Cortex of kidney (tissue), 1 donor: ENCODE measurements at places on chromosomes 1 and 21.
A peak's percentile ranks its signal among the peaks of the same experiment; 100 is the strongest.

GRCh38 chr1:210400043-210400840, 71.5 kb downstream of the HHAT start:
- DNase-seq, result no peak

- no peak for DNase-seq
These were observed 2.1 kb downstream of the COL6A2 start for GRCh38 chr21:46100020-46100419.

- DNase-seq, result no peak
These were observed 67.8 kb downstream of the SIK1 start for GRCh38 chr21:43358940-43359822.

DNA sequence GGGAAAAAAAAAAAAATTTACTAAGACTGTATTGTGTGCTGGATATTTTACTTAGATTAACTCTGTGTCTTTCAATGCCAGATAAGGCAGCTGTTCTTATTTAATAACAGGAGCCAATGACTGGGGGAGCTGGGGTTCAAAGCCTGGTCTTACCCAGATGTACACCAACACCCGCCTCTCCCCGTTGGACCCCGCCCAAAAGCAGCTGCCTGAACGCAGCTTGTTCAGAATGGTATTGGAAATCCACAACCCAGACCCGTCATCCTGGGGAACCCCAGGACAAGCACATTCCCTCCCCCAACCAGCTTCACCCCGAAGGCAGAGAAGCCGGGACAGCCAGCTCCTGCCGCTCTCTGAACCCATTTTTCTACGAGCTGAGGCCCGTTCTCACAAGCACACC, 113.6 kb upstream of the TMPRSS2 start:
- DNase-seq, result no peak

DNA sequence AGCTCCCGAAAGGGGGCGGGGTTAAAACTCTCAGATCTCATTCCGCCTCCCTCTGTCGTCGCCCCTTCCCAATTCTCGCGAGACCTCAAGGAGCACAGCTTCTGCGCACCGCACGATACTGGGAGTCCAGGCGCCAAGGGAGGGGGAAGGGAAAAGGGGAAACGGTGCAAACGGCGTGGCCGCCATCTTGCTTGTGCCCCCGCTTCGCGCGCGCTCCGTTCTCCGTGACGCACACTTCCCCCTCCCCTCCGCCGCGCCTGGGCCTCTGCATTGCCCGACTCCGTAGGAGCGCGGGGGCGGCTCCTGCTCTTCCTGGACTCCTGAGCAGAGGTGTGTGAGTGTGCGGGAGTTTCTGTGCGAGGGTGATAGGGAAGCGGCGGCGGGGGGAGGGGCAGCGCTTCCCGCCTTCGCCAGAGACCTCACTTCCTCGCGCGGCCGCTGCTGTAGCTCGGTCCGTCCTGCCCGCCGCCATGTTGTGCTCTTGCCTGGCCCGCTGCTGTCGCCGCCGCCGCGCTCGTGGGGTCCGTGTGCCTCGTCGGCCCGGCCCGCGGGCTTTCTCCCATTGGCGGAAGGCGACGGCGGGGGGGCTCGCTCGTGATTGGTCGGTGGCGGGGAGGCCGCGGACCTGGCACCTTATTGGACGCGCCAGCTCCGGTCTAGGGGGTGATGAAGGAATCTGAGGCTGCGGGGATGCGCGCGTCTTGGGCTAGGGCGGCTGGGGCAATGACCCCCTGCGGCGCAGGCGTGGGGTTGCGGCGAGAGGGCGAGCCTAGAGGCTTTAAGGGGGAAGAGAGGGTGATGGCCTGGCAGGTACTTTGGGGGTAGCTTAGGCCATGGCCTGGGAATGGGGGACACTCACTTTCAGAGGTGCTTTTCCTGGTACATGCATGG, at the start of gene NFYC:
NFYC (plus strand) TSS at position 167 of the 891 bp plus-strand sequence. CDS start 47,140 bp downstream, outside the sequence.
- DNase-seq, result peak; percentile 66

DNA sequence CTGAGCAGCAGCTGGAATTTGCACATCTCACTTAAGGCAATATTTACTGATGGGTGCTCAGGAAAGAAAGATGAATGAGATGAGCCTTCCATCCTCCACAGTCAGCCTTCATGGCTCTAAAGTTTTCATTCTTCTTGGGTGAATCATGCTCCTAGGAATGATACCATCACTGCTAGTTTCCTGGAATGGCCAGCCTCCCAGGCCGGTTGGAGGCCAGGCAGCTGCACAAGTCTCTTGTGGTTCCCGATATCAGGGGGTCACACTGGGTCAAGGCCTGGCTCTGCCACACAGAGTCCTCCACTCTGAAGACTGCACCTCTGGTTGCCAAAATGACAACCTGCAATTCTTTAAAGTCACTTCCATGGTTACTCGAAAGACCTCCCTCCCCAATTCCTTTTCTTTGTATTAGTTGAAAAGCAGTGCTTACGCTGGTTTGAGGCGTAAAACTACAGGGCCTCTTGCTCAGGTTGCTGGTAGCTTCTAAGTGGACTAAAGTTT, 46.2 kb upstream of the PALMD start:
- DNase-seq, result no peak

GRCh38 chr21:29300807-29301138, 2.1 kb downstream of the BACH1 start:
- DNase-seq, result no peak

GRCh38 chr1:9649769-9650168, 1.8 kb upstream of the PIK3CD start:
- no peak for DNase-seq

- DNase-seq, result no peak
These were observed 477.1 kb downstream of the LMO4 start for GRCh38 chr1:87805666-87806378.
